ENCODE measurements at places on chromosomes 16 and 17.

DNA sequence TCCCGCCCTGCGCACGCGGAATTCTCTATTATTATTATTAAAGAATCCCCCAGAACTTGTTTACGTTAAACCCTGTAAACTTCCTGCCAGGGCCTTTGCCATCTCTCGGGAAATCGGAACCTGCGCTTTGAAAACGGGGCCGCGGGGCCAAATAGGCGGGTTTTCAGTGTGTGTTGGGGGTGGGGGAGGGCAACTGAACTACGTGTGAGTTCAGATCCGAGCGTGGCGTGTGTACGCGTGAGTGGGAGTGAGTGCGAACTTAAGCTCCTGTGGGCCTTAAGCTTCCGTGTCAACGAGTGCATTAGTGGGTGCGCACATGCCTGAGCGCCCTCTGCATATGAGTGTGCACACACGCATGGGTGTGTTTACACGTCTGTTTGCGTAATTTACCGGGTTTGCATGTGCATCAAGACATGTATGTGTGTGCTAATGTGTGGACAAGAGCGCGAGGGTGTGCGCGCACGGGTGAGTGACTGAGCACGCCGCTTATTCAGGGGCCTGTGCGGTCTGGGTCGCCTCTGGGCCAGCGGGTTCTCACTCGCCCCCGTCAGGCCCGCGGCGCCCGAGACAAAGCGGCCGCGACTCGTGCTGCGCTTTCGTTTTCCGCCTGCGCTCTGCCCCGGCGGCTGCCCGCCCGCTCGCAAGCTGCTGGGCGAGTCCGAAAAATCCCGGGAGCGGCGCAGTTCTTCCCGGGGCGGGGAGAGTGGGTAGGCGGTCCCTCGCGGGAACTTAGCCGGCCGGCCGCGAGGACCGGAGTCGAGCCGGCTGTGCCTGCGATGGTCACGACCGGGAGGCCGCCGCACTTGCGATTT lies 1.2 kb upstream of the FOXF1 start:
- H3K27me3 ChIP-seq, result peaks cover 78% of the 10 kb centered on the region
- DNase-seq, result no peak
- peak overlapping the region; percentile 80 for H3K4me3 ChIP-seq
- H3K36me3 ChIP-seq, result peaks cover 14% of the 10 kb centered on the region
- H3K27ac ChIP-seq, result no peak overlapping the region

DNA sequence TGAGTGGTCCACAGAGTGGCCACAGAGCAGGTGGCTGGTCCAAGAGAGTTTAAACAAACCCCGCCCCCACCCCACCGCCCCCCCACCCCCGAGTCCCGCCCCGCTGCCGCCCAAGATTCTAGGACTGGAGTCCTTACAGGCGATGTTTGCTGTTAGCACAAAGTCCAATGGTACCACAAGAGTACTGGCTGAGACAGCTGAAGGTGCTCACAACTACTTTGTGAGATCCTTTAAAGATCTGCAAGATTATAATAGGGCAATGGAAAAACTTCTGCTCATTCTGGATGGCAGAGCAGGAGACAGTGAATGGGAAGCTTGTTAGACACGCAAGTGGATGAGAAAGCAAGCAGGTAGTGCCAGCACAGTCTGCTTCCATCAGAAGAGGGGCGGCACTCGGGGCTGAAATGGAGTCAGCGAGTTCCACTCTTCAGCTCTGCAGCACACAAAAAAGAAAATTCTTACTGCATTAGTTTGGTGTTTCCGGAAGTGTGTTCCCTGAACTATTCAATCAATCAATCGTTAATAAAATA lies 4.7 kb upstream of the TEKT3 start:
- peaks cover 3% of the 10 kb centered on the region for H3K4me1 ChIP-seq
- no peak overlapping the region for H3K27ac ChIP-seq
- peaks cover 97% of the 10 kb centered on the region for H3K27me3 ChIP-seq

DNA sequence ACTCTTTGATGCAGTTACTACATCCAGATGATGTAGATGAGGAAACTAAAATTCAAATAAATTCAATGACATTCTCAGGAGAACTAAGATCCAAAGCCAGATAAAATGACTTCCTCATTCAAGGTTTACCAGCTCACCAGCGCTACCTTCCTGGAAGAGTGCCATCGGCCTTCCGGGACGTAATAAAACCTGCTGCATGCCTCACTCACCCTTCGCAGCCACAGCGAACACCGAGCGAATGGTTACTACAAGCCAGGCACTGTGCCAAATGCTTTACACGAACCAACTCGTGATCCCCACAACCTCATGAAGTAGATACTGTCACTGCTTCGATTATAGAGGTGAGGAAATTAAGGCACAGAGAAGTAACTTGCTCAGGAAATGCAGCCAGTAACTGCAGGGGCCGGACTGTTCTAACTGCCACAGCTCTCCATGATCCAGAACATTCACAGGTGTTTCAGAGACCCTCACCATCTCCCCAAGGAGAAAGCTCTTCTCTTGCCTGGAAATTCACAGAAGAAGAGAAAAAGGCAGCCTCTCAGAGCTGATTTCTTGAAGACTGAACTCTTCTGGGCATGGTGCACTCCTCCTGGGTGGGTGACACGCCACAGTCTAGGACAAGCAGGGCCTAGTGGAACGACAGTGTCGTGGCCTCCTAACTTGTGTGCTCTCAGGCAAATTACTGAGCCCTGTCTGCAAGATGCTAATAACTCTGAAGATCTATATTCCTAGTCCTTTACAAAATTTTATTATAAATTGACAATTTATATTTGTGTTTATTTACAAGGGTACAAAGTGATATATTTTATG lies 46.8 kb downstream of the HIC1 start:
- peaks cover 2% of the 10 kb centered on the region for H3K36me3 ChIP-seq
- H3K27ac ChIP-seq, result no peak overlapping the region
- no peak for DNase-seq
- H3K27me3 ChIP-seq, result no peaks in the 10 kb centered on the region

DNA sequence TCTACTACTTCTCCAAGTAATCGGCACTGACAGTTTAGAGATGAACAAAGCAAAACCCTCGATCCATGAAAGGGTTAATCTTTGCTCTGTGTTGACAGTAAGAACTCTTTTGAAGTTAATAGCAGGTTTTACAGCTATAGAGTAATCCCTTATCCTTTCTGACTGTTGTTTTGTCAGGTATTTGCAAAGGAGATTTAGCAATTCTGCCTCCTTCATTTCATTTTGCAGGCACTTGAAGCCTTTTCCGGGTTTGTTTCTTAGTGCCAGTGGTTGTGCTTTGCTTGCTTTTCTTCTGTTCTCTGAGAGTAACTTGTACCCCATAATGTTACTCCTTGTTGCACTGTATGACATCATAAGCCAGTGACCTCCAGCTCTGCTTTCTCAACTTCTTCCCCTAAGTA lies 64.5 kb downstream of the TANGO6 start:
- H3K4me3 ChIP-seq, result no peak overlapping the region
- no peaks in the 10 kb centered on the region for H3K4me1 ChIP-seq
- H3K27ac ChIP-seq, result no peak overlapping the region
- peaks cover 32% of the 10 kb centered on the region for H3K36me3 ChIP-seq
- H3K27me3 ChIP-seq, result no peaks in the 10 kb centered on the region

- peak overlapping the region; percentile 9 for H3K4me3 ChIP-seq
- no peaks in the 10 kb centered on the region for H3K27me3 ChIP-seq
- H3K27ac ChIP-seq, result no peak overlapping the region
- peaks cover 1% of the 10 kb centered on the region for H3K36me3 ChIP-seq
- peak; percentile 26 for DNase-seq
These were observed 3.7 kb upstream of the LYZL6 start for GRCh38 chr17:35947156-35947585.

DNA sequence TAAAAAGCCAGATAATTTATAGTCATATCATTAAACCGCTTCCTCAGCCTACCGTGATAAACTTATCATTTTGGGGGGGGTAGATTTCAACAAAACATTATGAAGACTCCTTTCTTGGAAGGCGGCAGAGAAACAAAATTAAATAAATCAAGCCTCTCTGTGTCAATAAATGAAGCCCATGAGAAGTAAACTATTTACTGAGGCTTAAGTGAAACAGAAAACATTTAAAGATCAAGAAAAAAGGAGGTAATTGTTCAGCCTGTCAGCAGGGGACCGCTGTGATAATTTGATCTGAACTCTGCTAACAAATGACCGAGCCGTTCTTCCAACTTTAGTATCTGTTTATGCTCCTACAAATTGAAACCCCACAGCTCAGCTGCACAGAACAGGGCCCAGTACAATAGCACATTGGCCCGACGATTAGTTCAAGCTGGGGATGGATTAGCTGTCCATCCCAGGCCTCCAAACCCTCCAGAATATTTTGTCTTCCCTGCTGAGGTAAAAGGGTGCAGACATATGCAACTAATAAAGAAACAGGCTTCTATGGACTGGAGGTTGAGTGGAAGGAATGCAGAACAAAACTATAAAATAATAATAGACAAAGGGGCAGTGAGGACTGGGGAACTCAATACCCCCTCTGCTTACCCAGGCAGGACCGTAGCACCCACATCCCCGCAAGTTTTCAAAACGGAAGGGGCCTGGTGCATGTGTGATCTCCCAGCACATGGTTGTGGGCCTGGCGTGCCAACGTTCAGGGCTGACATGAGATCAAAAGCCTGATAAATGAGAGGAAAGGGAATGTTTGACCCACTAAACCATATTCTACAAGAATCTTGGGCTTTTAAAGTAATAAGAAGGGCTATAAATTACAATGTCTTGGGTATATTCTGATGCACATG lies 298.1 kb upstream of the IRX5 start:
- no peaks in the 10 kb centered on the region for H3K4me1 ChIP-seq
- no peak overlapping the region for H3K4me3 ChIP-seq
- peaks cover 42% of the 10 kb centered on the region for H3K27me3 ChIP-seq
- H3K27ac ChIP-seq, result no peak overlapping the region
- no peaks in the 10 kb centered on the region for H3K36me3 ChIP-seq

DNA sequence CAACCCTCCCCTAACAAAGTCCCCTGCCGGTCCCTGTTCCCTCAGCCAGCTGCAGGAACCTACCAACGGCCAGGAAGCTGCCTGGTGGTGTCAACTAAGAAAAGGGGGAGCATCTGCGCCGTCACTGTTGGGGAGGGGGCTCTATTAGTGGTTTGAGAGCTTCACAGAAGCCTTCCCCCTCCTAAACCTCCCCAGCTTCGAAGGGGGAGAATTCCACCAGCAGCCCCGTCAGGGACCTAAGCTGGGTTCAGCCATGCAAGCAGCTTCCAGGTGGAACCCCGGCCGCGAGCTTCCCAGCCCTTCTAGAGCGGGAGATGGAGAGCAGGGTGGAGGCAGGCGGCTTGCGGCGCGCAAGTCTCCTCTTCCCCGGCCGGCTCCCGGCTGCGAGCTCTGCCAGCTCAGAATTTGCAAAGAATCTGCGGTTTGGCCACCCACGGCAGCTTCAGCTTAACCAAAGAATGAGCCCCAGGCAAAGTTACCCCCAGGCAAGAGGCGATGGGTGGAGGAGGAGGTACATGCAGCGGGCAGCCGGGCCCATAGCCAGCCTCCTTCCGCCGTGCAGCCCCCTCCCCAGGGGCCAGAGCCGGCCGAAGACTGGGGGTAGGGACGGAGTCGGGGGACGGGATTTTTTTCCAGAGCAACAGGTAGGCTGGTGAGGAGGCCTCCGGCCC lies 33.7 kb downstream of the DDX19A start:
- H3K27ac ChIP-seq, result peak overlapping the region; percentile 41
- no peaks in the 10 kb centered on the region for H3K27me3 ChIP-seq
- peak; percentile 35 for DNase-seq
- peaks cover 24% of the 10 kb centered on the region for H3K36me3 ChIP-seq

Data from central memory CD8-positive, alpha-beta T cell (primary cell).